IPS DF 19.7 (cell line): ENCODE measurements at places on chromosomes 5 and 9.

GRCh38 chr5:83559118-83559785, 87.7 kb downstream of the VCAN start:
- DNase-seq, result no peak

DNA sequence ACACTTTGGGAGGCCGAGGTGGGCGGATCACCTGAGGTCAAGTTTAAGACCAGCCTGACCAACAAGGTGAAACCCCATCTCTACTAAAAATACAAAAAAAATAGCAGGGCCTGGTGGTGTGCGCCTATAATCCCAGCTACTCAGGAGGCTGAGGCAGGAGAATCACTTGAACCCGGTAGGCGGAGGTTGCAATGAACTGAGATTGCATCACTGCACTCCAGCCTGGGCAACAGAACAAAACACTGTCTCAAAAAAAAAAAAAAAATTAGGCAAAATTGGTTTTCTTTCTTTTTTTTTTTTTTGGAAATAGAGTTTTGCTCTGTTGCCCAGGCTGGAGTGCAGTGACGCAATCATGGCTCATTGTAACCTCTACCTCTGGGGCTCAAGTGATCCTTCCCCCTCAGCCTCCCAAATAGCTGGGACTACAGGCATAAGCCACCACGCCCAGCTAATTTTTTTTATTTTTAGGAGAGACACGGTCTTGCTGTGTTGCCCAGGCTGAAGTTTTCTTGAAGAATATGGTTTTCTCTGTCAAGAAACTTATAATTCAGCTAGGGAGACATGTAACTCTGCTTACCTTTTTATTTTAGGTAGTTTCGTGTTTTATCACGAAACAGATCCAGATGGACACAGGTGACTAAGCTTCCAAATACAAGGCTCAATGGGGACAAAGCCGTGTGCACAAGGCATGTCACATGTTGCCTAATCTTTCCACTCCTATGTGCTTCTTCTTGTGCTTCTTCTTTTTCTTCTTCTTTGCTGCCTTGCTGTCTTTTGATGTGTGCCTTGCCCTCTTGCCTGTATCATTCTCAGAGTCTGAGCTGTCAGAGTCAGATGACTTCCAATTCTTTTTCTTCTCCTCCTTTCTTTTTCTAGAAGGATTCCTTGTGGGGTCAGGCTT, 14.3 kb downstream of the TTC1 start:
- DNase-seq, result no peak

DNA sequence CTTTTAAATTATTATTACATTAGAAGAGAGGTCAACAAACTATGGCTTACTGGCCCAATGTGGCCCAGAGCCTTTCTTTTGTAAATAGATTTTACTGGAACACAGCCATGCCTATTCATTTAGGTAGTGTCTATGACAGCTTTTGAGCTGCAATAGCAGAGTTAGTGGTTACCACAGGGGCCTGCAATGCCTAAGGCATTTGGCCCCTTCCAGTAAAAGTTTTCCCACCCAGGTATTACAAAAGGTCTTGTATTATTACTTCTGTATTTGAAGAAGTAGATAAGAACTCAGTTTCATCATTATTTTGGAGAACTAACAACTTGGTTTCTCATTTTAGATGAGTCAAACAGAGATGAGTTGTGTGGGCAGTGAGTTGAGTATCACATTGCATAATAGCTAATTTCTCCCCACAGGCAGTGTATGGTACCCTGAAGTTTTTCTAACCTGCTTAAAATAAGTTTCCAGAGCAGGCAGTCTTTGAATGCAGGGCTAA, 9.5 kb downstream of the MTRR start:
- no peak for DNase-seq

DNA sequence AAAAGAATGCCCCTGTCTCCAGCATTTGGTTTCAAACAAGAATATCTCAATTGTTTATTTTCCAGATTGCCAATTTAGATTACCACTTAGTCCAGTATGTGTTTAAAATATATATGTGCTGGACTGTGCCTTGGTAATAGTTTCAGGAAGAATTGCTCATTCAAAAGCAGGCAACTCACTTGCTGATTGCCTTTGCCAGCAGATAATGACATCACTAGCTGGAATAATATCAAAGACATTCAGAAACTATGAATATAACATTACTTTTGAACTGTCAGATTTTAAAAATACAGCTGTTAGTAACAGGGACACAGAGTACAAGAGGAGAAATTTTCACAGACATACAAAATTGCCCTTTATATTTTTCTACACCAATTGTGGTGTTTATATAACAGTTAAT, 96.0 kb upstream of the ITGA2 start:
- DNase-seq, result no peak

DNA sequence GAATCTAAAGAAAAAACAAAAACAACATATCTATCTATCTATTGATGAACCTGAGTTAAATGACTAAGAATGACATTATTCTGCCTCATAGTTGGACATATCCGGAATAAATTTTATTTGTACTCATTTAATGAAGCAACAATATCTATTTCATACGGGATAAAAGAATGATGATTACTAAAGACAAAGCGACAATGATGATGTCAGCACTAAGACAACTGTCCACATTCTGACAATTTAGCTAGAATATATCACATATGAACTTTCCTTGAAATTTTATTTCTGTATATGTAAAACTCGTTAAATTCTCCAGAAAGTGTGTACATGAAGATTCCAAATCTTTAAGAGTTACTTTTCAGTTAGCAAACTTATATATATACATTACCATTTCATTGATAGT, 23.2 kb upstream of the SHISAL2B start:
- no peak for DNase-seq

DNA sequence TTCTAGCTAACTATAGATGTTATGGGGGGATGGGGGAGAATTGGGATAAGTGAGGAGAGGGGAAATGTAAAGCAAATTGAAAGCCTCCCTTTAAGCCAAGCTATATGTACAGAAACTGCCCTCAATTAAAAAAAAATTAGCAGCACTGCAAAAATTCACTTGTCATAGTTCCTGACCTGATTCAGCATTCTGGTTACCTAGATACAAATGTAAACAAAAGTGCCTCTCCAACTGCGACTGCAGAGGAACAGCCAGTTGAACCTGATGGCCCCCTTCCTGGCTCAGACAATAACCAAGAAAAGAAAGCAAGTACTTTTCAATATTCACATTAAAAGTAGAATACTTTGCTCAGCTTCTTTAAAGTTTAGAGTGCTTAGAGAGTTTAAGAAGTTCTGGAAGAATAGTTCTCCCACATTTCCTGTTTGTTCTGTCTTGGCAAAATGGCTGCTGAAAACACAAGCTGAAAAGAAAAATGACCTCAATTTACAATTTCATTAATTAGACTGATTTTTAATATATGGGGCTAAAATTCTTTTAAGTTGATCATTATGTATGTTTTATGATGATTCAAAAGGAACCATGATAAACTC, 1.5 kb downstream of the FAM81B start:
- peak; percentile 67 for DNase-seq

DNA sequence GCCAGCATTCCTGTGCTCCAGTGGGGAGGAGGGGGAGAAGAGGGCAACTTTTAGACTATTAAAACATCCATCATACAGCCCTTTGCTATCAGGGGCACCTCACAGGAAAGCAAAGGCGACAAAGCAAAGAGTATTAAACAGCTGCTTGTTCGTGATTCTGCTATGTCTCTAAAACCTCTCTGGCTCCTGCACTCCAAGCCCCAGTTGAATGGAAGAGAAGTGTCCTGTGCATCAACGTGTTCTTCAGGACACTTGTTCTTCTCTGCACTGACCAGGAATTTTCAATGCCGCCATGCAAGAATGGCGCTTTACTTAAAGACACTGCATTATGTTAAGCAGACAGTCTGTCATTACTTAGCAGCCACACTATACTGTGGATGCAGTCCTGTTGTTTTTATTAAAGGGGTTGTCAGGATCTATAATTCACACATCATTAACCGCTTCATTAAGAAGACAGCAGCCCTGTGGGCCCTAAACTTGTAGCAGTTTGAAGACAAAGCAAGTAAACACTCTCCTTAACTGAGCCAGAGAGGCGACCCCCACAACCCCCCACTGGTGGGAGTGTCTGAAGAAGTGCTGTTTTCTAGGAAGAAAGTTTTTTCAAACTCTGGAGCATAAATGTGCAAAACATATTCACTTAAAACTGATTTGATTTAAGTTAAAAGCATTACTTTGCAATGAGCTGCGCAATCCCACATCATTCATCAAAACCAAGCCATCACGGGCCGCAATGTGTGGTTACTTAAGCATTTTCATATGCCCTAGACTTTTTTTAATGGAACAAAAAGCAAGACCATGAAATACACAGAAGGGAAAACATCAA, 164.5 kb downstream of the ZNF608 start:
- no peak for DNase-seq

- DNase-seq, result no peak
Observed at GRCh38 chr5:96876292-96876850, at the start of gene ERAP2. Gene ERAP2, plus strand, starts transcription at chr5:96876500. Its CDS starts 3,186 bp downstream, at chr5:96879686.

- DNase-seq, result no peak
Observed at GRCh38 chr9:99822806-99823591, 1.3 kb downstream of the NR4A3 start.

- DNase-seq, result no peak
Observed at GRCh38 chr5:117889596-117889995, 1098.8 kb downstream of the DTWD2 start.

GRCh38 chr9:112925058-112925641, 34.5 kb upstream of the SLC46A2 start:
- no peak for DNase-seq

GRCh38 chr5:165104611-165105010, 1599.2 kb downstream of the MAT2B start:
- no peak for DNase-seq

DNA sequence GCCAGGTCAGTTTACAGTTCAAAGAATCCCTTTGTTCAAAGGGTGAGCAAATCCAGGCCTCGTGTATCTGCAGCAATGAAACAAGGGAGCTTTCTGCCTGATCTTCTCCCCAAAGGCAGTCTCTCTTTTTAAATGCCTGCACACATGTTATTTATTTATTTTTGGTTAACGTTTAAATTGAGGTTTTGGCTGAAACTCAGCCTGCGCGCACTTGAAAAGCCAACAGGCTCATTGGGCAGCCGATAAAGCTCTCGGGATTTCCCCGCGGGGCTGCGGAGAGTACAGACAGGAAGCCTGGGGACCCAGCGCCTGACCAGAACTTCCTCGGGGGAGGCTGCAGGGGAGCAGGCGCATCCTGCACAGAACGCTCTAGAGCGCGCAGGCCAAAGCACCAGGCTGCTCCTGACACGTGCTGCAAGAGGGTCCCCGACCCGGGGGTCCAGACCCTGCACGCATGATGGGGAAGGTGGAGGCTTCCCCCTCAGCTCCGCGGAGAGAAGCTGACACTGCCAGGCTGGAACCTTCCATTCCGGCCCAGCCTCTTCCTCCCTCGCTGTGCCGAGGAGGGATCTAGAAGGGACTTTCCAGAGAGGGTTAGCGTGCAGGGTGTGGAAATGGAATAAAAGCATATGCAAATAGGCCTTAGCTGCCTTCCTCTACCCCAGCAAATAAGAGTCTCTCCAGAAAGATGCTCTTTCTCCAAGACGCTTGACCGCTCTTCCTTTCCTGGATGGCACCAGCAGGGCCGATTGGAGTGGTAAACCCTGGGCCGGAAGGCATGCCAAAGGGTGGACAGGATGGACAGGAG, 46.1 kb downstream of the PTTG1 start:
- DNase-seq, result no peak

DNA sequence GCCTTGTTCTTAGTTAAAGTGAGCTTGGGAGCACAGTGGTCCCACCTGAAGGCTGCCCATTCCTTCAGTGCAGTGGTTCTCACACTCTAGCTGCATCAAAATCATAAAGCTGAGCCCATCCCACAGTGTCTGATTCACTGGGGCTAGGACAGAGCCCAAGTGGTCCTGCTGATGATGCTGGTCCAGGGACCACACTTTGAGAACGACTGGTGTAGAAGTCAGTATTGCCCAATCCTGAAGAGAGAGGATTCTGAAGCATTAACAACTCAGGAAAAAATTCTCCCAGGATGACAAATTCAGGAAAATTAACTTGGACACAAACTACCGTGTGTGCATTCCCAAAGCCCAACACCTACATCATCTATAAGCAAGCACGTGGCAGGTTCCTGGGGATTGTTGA, 176.2 kb downstream of the GABBR2 start:
- no peak for DNase-seq

DNA sequence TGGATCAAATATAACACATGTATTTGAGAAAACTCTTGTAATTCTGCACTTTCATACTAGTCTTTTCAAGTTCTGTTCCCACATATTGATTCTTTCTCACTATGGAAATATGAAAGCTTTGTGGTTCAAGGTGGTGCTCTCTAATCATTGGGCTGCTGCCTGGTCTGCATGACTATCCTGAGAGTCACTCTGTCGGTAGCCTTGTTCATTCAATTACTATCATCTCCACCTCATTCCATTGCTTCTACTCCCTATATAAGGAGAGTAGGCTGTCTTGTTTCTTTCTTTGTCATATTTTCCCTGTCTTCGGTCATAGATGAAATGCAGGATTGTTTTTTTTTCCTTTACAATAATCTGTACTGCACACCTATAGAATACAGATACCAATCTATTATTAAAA, 341.4 kb upstream of the ACTBL2 start:
- DNase-seq, result no peak

- no peak for DNase-seq
Observed at GRCh38 chr5:140317859-140318258, 15.0 kb upstream of the PFDN1 start.

GRCh38 chr5:136012041-136012804, 16.6 kb upstream of the TGFBI start:
- DNase-seq, result no peak

DNA sequence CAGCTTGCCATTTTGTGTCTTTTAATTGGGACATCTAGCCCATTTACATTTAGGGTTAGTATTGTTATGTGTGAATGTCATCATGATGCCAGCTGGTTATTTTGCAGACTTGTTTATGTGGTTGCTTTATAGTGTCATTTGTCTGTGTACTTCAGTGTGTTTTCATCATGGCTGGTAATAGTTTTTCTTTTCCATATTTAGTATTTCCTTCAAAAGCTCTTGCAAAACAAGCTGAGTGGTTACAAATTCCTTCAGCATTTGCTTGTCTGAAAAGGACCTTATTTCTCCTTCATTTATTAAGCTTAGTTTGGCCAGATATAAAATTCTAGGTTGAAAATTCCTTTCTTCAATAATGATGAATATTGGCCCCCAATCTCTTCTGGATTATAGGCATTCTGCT, 28.5 kb upstream of the TNFSF15 start:
- no peak for DNase-seq

GRCh38 chr5:54861212-54861894, 124.0 kb downstream of the ESM1 start:
- DNase-seq, result no peak

GRCh38 chr5:147935032-147935431, 28.7 kb upstream of the C5orf46 start:
- no peak for DNase-seq

DNA sequence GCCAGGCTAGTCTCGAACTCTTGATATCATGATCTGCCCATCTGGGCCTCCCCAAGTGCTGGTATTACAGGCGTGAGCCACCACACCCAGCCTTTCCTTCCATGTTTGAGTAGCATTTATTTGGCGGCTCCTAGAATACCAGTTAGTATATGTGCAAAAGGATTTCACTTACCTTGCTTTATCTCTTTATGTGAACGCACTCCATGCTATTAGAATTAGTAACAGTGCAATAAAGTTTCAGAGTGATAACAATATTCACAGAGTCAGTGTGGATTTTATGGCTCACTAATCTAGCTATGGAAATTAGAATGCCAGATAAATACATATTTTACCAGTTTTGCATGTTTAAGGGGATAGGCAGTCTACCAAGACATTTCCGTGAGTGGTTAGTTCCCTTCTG, 74.4 kb upstream of the NIPBL start:
- no peak for DNase-seq
